Activated CD4-positive, alpha-beta T cell treated with anti-CD3 and anti-CD28 coated beads for 48 hours (primary cell): ENCODE measurements at places on chromosomes 16 and 17.

- no peak for DNase-seq
Observed at GRCh38 chr16:85003725-85004586, 7.4 kb downstream of the ZDHHC7 start.

- no peak for DNase-seq
Observed at GRCh38 chr16:20971401-20971800, 70.8 kb downstream of the LYRM1 start.

GRCh38 chr16:29891525-29892457, 7.6 kb downstream of the SEZ6L2 start:
- no peak for DNase-seq

- DNase-seq = peak; percentile 40
Observed at GRCh38 chr16:84986102-84986501, 25.2 kb downstream of the ZDHHC7 start.
